ENCODE measurements at places on chromosomes 6 and 20.
A peak's percentile ranks its signal among the peaks of the same experiment; 100 is the strongest.

- DNase-seq, result no peak
These were observed 129.8 kb downstream of the PREX1 start for GRCh38 chr20:48697845-48698491.

GRCh38 chr6:157561414-157561790 is 180.4 kb downstream of the ZDHHC14 start:
- no peak for DNase-seq

DNA sequence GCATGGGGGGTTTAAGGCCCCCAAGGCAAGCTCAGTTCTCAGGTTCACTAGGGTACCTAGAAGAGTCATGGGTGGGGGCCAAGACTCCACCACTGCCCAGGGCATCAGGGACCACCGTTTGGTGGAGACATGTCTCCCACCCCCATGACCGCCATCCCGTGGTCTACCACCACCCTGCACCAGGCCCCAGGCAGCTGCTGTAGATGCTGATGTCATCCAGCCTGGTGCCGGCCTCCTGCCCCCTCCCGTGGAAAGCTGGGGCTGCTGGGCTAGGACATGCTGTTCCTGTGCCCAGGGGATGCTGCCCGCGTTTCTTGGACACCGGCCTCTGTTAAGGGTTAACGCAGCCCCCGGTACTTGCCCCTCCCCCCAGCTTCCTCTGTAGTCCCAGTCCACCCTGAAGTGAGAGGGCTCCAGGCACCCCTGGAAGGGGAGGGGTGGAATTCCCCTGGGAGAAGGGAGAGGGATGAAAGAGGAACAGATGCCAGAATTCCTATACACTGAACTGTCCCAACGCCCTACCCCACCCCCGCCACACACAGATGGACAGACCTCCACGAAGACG is 587 bp downstream of the IP6K3 start:
- DNase-seq, result no peak

DNA sequence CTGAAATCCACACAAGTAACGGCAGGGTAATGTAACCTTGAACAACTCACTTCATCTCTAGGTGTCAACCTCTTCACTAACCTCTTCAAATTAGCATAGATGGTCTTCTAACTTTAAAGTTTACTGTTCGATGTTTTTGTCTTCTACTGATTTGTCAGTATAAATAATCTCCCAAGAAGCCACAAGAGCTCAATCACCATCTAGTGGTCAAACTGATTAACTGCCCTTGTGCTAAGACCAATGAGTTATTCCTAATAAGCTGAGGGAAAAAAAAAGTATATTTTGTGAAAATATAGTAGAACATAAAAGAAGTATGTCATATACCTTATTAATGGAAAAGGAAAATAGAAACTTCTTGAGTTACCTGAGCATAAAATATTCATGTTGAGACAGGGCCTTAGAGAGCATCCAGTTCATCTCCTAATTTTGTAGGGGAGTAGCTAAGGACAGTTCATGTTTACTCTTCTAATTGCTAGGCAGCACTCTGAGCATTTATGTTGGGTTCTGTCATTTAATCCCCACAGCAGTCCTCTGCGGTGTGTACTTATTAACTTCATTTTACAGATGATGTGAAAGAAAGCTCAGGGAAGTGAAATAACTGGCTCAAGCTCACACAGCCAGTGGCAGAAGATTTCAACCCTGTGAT is 317.1 kb downstream of the ESR1 start:
- no peak for DNase-seq

- DNase-seq, result no peak
These were observed 101.6 kb upstream of the FRMD1 start for GRCh38 chr6:168180548-168181011.

DNA sequence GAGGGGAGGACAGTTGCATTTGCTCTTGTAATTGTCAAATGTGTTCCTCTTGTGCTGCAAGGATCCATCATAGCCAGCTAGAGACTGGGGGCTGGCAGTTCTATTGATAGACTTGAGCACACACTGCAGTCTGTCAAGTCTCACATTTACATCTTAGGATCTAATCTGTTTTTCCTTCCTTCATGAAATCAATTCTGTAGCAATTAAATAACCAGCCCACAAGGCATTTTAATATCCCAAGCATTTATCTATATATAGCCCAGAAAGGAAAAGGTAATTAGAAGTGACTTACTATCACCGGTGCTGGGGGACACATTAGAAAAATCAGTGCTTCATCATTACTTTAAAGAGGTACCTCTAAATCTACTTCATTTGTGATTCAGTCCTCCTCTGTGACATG is 143.0 kb upstream of the STXBP5 start:
- DNase-seq, result no peak

GRCh38 chr20:22586645-22587310 is 2.4 kb upstream of the FOXA2 start:
- DNase-seq, result no peak

DNA sequence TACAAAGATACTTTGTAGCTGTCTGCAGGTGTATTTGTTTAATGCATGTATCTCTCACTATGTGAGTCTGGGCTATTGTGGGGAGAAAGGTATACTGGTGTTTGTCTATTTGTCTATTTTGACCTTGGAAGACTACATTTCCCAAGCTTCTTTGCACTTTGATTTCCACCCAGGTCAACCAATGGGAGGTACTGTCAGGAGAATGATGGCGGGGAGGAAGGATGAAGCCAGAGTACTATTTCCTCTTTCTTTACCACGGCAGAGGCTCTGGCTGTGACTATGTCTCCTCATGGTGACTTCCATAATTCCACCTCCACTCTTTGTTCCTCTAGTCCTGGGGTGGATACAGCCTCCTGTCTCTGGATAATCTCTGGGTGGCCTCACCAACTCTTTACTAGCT is 23.1 kb downstream of the LBP start:
- DNase-seq, result no peak

DNA sequence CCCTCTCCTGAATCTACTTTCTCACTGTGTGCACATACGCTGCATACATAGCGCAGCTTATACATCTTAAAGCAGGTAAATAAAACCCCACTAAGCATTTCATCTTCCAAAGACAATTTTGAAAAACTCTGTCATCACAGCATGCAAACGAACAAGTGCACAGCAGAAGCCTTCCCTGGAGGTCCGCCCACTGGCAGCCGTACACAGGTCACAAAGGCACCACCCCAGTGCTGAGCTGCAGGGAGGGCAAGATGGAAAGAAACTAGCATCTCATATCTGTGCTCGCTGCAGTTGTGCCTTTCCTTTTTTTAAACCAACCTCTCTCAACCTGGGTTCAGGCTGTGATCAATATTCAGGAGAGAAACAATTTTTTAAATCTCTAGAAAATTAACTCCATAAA is 73.3 kb downstream of the HUS1B start:
- no peak for DNase-seq

DNA sequence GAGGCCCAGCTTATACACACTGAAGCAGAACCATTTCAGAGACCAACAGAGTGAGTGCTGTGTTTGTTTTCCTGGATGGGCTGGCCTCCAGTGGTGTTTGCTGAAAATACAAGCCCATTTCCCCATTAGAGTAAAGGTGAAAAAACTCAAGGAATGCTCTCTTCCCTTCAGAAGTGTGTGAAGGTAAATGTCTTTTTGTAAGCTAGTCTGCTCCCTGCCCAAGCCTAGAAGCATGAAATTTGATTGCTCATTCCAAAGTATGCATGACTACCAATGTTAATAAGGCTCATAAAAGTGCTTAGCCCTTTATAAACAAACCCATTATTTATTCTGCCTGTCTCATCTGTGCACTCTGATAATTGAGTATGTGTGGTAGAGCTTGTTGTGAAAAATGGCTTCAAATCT is 59.1 kb downstream of the ADGRF1 start:
- DNase-seq, result no peak

DNA sequence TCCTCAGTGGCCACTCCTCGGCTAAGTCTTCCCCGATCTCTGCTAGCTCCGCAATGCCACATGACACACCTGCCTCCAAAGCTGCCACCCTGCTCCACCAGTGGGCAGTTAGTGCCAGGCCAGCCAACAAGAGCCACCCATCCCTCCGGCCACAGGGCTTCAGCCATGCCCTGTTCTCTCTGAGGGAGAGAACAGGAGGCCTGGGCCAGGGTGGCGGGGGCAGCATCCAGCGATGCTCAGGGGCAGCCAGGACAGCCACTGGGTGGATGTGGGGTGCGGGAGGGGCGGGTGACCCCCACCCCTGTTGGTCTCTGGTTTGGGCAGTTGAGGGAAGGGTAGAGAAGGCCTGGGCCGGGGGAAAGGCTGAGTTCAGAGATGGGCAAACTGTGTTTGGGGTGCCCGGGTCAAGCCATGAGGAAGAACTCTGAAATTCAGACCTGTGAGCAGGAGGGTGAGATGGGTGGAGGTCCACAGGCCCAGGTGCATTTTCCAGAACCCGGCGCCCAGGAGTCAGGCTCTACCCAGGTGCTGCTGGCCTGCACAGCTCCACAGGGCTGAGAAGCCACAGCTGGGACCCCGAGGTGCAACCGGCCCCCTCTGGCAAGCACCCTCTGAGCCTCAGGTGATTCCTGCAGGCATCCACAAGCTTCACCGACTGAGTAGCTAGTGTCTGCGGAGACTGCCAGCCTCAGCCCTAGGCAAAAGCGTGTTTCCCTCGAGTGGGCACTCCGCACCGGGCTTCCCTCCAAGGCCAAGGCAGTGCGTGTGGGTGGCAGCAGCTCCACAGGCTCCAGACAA is 91.1 kb downstream of the SULF2 start:
- DNase-seq, result no peak

DNA sequence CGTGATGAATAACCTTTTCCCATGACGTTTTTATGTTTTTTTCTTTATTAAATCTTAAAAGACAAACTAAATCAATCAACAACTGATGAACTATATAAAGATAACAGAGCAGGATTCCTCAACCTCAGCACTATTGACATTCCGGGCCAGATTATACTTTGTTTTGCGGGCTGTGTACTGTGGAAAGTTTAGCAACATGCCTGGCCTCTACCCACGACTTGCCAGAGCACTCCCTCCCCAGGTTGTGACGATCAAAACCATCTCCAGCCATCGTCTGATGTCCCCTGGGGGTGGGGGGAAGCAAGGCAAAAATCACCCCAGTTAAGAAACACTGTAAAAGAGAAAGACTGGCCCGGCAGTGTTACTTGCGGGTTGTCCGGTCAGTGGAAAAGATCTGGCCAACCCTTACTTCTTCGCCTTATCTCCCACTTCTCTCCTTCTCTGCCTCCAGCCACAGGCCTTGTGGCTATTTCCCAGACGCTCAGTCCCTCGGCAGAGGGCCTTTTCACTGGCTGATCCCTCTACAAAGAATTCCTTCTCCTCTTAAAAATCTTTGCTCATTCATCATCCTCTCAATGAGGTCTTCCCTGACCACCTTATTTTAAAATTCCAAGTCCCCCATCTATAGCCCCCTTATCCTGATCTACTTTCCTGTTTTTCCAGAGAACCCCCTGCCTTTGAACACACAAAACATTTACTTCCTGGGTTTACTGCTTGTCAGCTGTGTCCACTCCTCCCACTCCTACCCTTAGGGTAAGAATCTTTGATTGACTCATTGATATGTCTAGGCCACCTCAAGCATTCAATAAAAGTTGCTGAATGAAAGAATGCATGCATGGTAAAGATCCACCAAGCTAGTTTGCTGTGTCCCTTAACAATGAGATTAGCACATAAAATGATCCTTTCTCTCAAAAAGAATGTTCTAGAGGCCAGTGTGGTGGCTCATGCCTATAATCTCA is 14.7 kb upstream of the RAB22A start:
- DNase-seq, result no peak

- DNase-seq, result no peak
These were observed 51.5 kb upstream of the ADTRP start for GRCh38 chr6:11830105-11830504.

DNA sequence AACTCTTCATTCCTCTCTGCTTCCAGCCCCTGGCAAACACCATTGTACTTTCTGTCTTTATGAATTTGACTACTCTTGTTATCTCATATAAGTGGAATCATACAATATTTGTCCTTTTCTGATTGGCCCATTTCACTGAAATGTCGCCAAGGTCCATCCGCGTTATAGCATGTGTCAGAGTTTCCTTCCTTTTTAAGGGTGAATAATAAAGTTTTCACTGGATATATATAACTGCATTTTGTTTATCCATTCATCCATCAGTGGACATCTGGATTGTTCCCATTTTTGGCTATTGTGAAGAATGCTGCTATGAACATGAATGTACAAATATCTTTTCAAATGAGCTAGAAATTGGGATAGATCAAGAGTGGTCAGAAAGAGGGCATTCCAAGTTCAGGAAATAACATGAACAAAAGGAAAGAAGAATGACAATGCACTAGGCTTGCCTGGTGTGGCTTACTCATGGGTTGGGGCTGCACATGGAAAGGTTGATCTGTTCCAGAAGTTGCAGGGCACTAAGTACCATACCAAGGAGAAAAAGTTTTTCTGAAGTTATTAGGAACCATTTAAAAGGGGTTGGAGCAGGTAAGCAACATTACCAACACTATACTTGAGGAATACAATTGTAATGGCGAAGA is 10.0 kb upstream of the L3MBTL3 start:
- DNase-seq, result no peak

GRCh38 chr20:32072168-32072750 is 20.2 kb downstream of the HCK start:
- DNase-seq, result no peak

GRCh38 chr20:326645-327185 is 1.4 kb downstream of the SOX12 start:
- DNase-seq, result no peak

DNA sequence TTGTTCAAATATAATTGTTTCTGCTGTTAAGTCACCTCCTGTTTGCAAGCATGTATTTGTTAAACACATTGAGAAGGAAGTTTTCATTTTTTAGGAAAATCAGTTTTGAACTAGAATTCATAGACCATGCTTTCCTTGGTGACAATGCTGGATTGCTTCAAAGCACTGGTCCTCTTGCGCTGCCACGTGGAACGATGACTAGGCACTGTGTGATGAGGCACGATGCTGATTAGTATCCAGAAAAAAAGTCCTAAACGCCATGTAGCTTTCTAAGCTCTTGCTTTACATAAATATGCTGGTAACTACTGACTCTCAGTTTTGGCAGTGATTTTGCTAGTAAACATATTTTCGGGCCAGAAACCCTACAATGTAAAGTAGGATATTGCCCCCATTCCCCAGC is 11.1 kb upstream of the EXOC2 start:
- no peak for DNase-seq

GRCh38 chr6:22239261-22239921 is 57.4 kb downstream of the PRL start:
- DNase-seq, result no peak

GRCh38 chr6:106685833-106686232 is 56.5 kb downstream of the QRSL1 start:
- DNase-seq, result no peak

DNA sequence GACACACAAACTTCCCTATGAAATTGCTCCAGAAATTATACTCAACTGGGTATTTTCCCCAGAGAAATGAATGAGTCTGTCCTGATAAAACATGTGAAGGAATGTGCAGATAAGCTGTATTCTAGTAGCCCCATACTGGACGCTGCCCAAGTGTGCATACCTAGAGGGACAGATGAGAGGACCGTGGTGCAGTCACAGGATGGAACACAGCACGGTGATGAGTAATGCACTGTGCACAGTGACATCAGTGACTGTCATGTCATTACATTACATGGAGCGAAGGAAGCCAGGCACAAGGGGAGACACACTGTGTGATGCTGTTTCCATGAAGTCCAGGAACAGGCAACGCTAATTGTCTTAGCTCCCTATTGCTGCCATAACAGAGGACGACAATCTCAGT is 155.5 kb downstream of the CDH4 start:
- DNase-seq, result no peak

- DNase-seq, result no peak
These were observed 113.6 kb downstream of the TNFRSF21 start for GRCh38 chr6:47196113-47196512.

GRCh38 chr6:26331218-26332073 is 33.6 kb upstream of the BTN3A2 start:
- peak; percentile 81 for DNase-seq

- no peak for DNase-seq
These were observed 47.9 kb downstream of the GNAS start for GRCh38 chr20:58900397-58900796.

All from activated T-cell treated with anti-CD3 and anti-CD28 coated beads, Interleukin-2, amount 50 U/mL, for 48 hours (primary cell).